ENCODE measurements at places on chromosomes 1 and 21. TPM values are rescaled to one million over a fixed set of nuclear protein-coding genes. Genes with fewer than 3 reads are reported as not detected.

PKNOX1 gene
- 9.6 TPM for total RNA-seq

PCBP3 gene
- total RNA-seq = 8.5 TPM

IFNLR1 gene
- total RNA-seq = not detected

FDPS gene
- 262 TPM for total RNA-seq

KCNH1 gene
- not detected for total RNA-seq

AUNIP gene
- total RNA-seq = 0.65 TPM

KPRP gene
- not detected for total RNA-seq

FCAMR gene
- total RNA-seq = not detected

TRPM2 gene
- not detected for total RNA-seq

RGL1 gene
- total RNA-seq = 23.0 TPM
